Activated CD8-positive, alpha-beta memory T cell treated with anti-CD3 and anti-CD28 coated beads for 1 hour (primary cell): ENCODE measurements at places on chromosomes 2 and 18.

DNA sequence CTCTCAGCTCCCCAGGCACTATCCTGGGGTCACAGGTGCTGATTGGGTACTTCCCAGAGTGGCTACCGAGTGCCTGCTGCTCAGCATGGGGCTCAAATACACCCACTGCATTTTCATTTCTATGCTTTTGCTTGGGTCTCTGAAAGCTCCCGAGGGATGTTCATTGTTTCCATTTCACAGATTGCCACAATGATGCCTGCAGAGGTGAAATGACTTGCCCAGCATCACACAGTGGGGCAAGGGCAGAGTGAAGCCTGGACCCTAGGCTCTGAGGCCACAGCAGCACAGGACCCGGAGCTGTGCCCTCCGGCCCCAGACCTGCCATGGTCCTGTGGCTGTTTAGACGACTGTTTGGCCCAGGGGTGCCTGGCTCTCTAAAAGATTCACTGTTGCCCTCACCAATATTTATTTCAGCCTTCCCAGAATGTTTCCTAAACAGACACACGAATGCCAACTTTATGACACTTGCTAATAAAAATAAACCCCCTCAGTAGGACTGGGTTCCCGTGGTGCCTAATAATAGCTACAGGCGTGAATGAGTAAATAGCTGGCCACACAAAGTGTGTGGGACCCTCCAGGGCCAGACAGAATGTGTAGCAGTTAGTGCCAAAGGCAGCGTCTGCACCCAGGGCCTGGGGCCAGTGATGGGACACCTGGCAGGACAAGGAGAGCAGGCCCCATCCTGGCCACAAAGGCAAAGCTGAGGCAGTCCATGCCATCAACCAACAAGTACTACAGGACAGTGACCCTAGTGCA is 11.5 kb upstream of the ST8SIA5 start:
- no peak for DNase-seq

DNA sequence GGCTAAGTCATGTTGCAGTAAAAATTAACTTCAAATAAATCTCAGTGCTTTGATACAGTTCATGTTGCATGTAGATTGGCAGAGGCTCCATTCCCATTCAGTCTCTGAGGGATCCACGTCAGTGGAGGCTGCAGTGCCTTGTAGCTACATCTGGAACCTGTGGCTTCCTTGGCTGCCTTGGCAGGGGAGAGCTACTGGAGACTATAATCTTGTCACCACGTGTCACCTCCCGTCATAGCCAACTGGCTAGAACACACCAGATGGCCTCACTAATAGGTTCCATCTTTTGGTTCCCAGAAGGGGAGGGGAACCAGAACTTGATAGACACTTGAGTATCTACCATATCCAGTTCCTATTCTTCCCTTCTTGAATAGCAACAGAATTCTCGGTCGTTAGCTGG is 28.4 kb downstream of the E2F6 start:
- DNase-seq, result no peak

DNA sequence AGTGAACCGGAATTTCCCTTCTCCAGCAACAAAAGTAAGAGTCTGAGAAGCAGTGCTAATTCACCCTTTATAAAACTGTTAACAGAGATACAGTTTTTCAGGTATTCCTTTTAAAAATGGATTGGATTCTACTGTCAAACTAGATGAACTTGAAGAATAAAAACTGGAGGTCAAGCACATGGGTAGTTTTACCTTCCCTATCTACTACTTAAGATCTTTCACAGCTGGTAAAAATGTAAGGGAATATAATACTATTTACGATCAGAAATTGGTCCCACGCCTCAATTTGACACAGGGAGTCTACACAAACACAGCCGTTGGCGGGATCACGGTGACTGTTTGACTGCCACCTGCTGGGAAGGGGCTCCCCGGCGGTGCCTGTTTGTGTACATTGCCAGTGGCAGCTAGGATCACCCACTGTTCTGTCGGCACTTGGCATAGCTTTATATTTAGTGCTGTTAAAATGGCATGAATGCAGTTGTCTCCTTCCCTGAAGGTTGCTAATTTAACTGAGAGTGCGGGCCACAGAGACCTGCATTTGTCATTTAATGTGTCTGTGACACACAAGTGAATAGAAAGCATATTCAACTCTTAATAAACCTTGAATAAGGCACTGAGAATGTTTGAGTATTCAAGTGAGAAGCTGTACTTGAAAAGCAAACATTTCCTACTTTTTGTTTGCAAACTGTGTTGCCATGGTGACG is 59.5 kb downstream of the ABCG8 start:
- DNase-seq, result no peak

GRCh38 chr2:206075113-206075512 is 10.9 kb downstream of the INO80D start:
- DNase-seq, result no peak

DNA sequence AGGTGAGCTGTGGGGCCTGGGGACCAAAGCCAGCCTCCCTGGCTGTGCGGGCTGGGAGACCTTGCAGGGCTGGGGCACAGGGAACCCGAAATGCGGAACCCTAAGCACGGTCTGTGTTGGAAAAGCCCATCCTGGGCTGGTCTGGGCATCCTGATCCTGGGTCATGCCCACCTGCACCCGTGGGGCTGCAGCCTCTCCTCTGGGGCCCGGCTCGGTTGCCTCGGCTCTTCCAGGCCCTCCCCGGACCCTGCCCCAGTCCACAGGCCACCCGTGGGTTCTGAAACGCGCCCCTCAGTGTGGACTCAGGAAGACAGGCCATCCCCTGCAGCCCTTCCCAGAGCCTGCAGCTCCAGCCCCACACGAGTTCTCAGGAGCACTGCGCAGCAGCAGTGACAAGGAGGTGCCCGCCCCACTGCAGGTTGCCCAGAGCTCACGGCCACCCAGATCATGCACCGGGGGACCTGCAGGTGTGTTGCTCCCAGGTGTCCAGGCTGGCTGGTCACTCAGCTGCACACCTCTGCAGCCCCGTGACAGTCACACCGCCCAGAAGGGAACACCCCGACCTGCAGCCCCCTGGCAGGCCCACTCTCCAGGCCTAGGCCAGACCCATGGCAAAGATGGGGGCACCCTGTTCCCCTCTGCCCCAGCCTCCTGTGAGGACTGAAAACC is 12.2 kb upstream of the NFATC1 start:
- no peak for DNase-seq

GRCh38 chr2:150627526-150627925 is 140.1 kb upstream of the RND3 start:
- no peak for DNase-seq

GRCh38 chr18:47871288-47871687 is 59.2 kb downstream of the SMAD2 start:
- DNase-seq, result no peak

GRCh38 chr2:209788925-209789324 is 17.3 kb downstream of the UNC80 start:
- DNase-seq, result no peak

DNA sequence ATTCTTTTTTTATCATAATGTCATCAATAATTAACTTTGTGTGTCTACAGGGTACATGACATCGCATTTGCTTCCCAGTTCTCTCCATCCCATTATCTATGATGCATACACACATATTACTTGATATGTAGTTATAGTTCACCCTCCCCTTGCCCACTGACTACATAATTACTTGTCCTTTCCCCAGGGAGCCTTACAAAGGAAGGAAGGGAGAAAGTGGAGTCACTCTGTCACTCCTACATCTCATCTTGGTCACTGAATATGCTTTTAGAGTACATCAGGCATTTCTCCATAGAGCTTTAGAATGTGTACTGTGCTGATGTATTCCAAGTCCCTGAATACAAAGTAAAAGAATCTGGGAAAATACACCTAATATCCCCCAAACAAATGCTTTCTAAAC is 6.0 kb upstream of the DTNA start:
- no peak for DNase-seq
